ENCODE measurements at places on chromosomes 12 and 14.

DNA sequence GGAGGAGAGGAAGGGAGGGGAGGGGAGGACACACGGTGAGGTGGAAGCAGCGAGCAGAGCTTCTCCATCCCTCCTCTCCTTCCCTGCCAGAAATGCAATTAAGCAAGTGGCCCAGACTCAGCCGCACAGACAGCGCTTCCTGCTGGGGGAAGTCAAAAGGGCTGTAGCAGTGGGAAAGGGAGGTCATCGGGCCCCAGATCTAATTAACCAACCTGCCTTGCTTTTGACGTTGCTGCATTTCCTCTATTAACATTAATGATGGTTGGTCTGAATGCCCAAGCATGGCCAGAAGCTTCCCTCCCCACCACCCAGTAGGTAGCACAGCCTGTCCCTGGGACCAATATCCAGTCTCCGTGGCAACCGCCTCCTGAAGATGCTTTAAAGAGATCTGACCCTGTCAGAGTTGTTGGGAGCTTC is 4.6 kb upstream of the NGB start:
- DNase-seq: no peak

DNA sequence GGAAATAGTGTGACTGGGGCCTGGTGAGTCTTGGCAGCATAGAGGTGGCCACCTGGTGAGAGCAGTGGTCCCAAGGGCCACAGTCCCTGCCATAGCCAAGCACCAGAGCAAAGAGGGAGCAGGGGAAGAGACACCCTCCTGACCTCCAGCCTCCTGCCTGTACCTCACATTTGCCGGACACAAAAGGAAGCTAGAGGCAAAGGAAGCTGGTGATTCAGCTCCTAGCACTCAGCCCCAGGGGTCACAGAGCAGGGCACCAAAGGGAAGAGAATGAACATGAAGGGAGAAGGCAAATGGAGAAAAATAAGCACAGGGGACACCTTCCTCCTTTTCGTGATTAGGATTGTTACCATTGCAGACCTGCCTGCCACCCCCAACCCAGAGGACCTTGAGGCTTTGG is 216.8 kb downstream of the ZFP36L1 start:
- DNase-seq: no peak

DNA sequence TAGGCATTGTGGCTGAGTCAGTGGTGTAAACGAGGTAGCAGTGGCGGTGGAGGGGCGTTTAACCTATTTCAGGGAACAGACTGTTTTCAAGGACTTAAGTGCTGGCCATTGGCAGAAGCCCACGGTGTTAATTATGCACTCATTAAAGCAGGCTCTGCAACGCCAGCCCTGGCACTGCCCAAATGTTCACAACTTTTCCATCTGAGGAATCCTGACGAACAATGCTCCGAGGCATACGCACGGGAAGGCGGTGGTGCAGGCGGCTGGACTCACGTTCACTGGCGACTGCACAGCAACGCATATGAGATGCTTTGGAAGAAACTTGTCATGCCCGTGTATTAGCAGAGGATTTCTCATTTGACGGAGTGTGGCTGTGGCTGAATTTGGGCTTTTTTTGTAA is 70.6 kb upstream of the SLC24A4 start:
- no peak for DNase-seq

DNA sequence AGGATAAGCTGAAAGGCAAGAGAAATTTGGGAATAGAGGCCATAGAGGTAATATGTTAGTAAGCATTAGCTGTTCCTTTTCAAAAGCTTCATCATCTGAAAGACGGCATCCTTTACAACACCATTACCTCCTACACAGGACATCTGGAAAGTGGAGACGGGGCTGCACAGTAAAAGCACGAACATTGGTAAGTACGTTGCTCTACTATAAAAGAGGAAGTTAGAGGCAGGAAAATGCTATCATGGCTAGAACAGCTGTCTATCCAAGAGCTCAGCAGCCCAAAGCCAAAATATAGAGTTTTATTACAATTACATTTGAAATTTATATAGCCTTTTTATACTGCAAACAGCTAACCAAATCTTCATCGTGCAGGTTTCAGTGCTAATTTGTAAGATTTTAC is 172.3 kb upstream of the GRIP1 start:
- DNase-seq: no peak

DNA sequence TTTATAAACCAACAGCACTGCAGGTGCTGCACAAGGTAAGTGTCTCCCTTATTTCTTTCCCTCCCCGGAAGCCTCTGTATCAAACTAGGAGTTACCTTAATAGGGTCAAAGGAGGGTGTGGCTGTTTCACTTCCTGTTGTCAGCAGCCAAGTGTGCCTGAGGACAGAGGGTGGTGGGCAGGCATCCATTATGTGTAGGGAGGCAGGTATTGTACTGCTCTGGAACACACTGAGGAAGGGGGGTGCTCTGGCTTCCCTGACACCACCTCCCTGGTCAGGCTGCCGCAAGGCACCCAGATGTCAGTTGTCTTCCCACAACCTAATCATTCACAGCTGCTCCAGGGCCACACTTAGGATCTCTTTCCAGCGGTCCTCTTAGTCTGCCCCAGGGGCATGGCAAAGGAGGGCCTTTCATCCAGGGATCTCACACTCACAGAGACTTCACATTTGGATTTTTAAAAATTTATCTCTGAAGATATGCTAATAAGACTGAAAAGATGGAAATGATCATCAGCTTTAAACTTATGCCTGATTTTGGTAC is 132.0 kb upstream of the ARHGAP5 start:
- no peak for DNase-seq

GRCh38 chr12:82437744-82438143 is 79.4 kb downstream of the METTL25 start:
- DNase-seq: no peak

DNA sequence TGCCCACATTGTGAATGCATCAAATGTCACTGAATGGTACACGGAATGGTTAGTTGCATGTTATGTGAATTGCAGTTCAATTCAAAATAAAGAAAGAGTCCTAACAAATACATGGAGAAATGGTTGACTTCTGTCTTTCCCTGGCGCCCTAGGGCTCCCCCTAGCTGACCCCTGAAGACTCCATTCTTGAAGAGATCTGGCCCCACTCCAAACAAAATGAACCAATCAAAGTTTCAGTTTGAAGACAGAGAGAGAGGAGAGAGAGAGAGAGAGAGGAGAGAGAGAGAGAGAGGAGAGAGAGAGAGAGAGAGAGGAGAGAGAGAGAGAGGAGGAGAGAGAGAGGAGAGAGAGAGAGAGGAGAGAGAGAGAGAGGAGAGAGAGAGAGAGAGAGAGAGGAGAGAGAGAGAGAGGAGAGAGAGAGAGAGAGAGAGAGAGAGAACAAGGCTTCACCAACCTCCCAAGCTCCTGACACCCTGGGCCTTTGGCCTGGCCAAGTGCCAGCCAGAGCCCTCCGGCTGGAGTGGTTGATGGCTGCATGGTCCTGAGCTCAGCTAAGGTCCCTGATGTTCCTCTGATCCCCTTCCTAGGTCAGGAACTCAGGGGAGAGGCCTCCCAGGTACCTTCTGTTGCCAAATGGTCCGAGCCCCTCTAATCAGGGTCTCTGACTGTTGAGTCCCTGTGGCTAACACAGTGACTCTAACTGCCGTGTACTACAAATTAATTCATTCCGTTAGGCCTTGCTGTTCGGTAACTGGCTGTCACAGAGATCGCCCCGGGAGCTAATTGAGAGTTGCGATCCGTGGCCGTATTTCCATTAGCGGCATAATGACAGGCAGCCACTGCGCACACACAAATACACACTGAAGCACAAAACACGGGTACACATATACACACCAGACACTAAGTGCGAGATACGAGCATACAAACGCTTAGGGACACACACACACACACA is 188.8 kb downstream of the ESRRB start:
- DNase-seq: no peak

GRCh38 chr12:92233346-92234015 is 87.8 kb upstream of the BTG1 start:
- DNase-seq: no peak

- DNase-seq: peak; percentile 53
Observed at GRCh38 chr14:69242311-69243224, 17.4 kb upstream of the GALNT16 start.

DNA sequence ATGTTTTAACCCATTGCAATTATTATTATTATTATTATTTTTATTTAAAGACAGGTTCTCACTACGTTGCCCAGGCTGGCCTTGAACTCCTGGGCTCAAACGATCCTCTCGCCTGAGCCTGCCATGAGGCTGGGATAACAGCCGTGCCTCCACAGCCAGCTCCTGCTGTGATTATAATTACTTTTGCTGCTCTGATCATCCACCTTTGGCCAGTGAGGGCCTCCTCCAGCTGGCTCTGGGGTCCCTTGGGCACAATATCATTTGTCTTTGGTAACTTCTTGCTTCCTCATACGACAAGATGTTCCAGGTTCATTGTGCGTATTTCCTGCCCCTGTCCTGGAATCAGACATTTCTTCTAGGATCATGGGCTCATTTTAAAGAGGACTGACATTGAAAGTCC is 28.4 kb downstream of the LRTM2 start:
- DNase-seq: no peak

DNA sequence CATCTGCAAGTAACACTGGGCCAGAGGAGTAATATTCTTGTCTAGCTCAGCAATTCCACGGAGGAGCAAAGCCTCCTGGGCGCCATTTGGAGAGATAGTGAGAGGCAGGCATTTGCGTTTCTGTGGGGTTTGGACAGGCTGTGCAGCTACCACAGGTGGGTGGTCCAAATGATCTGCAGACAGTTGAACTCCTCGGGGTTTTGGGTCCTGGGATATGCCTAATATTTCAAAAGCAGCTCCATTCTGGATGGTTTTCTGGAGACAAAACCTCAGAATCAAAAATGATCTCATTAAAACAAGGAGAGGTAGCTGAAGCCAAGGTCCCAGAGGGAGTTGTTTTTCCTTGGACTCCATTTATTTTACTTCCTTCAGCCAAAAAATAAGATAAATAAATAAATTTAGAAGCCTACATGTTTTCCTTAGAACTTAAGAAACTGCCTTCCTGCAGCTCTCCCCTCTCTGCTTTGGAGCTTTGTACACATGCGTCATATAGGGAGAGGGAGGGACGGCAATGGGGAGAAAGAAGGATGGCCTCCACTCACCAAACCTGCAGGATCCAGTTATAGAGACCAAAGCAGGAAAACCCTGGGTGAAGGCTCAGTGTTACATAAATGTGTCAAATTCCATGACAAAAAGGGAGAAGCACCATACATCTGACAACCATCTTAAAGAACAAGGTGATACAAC is 227.3 kb upstream of the DAAM1 start:
- no peak for DNase-seq

DNA sequence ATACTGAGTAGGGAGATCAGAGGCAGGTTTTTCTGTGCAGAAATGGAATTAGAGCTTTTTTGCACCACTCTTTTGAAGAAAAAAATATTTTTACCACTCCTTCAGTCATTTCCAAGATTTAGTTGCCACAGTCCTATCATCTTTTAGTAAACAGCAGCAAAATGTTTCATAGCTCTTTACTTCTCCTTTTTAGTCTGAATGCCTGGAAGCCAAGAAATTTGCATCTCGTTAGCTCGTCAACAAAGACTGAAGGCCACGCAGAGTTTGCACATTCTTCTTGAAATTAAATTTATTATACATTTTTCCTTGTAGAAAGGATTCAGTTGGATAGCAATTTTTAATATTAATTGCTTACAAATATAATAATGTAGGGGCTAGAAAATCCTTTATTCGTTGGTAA is 544.5 kb upstream of the ATP2B1 start:
- no peak for DNase-seq

DNA sequence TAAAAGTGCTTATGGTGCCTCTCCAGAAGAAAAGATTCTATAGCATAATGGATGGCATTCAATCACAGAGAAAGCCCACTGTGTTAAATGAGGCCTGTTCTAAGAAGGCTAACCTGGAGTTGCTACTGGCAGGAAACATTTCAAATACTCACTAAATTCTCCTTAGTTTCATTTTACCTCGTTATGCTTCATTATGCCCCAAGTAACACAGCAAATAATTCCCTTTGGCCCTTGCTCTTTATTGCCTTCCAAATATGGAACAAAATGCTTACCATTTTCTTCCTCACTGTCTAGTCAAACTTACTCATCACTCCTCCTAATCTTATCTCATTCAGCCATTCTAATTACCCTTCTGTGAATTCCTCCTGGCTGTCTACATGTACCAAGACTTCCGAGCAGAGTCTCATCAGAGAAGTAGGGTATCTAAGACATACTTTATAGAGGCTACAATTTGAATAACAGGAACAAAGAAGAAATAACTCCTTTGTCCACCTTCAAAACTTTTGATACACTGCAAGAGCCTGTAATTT is 292.1 kb upstream of the CLEC14A start:
- DNase-seq: no peak

GRCh38 chr14:94599656-94600004 is 12.6 kb upstream of the SERPINA3 start:
- DNase-seq: no peak

DNA sequence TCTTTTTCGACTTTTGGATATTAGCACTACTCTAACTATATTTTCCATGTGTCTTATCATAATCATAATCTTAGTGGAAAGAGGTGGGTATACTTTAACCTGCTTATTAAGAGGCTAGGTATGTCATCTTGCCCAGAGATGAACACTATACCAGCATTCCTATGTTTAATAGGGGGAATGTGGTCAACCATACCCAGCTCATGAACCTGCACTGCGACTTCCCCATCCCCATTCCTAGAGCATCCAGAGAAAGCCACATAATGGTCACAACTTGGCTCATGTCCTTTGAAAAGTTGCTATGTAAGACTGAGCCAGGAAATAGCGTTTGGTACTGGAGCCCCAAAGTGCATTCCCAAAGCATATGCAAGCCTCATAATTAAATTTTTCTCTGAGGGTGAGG is 55.2 kb downstream of the TMCC3 start:
- no peak for DNase-seq

GRCh38 chr12:53726946-53727309 is 324 bp downstream of the CALCOCO1 start:
- DNase-seq: no peak

DNA sequence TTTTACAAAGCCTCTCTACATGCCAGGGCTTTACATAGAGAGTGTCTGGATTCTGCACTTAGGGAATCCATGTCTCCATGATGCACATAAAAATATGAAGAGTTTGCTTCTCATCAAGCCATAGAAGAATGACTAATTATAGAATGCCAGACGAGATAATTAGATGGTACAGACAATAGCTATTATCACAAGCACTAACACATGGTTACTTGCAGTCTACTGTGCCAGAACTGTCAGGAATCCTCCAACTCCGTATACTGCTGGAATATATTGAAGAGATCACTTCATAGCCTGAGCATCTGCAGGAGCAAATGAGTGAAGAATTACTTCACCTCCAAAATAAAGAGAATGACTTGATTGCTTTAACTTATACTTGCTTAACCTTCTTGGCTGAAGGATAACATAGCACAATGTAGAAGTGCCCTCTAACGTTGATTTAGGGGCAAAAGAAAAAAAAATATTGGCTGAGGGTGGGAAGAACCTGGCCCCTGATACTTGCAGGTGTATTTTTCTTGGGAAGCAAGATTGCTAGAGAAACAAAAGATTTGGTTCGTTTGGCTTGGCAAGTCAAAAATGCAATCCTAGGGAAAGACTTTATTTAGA is 272.8 kb upstream of the FAR2 start:
- no peak for DNase-seq

DNA sequence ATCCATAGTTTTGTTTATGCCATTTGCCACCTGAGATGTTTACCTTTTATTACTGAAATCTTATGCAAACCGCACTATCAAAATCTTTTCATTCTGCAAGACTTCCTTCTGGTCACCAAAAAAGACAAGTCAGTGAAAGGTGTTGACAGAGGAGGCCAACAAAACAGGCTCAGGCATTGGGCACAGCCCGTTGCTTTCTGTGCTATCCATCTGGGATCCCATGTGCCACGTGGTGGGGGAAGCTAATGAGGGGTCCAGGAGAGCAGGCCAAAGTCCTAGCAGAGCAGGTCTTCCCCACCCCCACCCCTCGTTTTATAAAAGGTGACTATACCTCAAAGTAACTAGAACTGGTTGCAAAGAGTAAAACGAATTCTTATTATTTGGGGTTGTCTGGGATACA is 1.2 kb downstream of the ALDH1L2 start:
- DNase-seq: no peak
